ENCODE measurements at places on chromosomes 3 and 15.

- no peak for DNase-seq
Measured at GRCh38 chr15:34808016-34808415, 12.7 kb upstream of the ACTC1 start.

GRCh38 chr3:197465996-197466549 is 89.7 kb downstream of the BDH1 start:
- DNase-seq, result no peak

DNA sequence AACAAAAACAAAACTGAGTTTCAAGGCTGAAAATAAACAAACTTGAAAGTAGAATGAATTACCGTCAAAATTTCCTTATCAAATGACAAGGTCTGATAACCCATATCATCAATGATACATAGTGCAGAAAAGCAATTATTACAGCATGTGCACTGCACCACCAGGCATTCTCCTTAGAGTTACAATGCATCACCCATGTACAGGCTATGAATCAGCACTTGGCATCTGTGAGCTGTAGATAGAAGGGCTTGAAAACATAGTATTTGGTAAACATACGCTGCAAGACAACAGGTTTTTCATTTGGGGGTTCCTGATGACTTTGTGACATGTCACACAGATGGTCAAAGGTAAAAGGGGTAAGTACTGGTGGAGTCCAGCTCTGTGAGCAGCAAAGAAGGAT is 265.1 kb downstream of the CTNNB1 start:
- no peak for DNase-seq

DNA sequence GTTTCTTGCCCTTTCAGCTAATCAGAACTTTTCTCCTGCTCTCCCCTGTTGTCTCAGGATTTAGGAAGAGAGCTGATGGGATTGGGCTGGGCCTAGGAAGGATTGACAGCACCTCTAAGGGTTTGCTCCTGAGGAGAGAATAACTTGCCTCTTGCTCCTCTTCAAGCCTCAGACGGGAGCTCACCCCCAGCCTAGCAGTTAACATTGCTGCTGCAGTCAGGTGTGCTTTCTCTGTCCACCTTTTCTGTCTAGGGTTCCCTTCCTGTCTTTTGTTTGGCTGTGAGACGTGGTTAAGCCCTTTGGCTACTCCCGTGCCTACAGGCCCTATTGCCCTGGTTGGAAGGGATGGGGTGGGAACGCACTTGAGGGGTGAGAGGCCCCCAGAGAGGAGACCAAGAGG is 20.1 kb downstream of the TMEM108 start:
- no peak for DNase-seq

- no peak for DNase-seq
Measured at GRCh38 chr3:123818324-123818920, 65.7 kb downstream of the MYLK start.

DNA sequence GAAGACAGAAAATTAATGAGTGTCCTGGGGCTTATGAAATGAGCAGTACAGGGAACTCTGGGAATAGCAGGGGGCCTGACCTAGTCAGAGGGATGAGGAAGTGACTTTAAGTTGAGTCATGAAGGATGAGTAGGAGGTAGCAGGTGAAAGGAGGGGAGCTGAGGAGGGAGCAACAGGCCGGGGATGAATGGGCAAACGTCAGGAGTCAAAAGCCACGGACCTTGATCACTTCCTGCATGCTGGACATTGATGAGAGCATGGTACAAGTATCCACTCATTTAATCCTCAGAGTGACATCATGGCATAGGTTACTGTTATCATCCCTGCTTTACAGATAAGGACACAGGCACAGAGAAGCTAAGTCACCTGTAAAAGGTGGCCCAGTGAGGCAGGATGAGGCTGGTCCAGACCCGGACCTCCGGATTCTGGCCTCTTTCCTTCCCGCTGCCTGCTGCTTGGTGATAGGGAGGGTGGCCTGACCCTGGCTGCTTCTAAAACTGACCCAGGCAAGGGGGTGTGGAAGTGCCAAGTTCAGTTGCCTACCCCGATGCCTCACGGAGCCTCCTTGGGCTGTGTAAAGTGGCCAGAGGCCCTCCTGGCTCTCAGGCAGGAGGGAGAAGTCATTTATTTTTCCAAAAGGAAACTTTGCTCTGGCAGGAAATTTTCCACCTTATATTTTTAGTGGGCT is 7.6 kb downstream of the CORO2B start:
- DNase-seq, result no peak

DNA sequence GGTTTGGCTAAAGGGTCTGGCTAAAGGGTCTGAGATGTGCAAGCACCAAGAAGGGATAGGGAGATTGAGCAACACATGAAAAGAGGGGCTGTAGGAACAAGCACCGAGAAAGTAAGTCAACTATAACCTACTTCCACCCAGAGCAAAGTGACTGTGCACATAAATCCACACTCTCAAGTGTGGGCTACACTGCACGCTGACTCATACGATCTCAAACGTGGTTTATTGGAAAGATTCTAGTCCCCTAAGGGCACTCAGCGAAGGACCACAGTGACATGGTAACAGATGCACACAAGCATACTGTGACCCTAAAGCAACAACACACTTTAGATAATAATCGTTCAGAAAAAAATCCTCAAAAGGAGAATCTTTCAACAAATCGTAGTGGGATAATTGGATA is 48.0 kb downstream of the EHHADH start:
- no peak for DNase-seq

DNA sequence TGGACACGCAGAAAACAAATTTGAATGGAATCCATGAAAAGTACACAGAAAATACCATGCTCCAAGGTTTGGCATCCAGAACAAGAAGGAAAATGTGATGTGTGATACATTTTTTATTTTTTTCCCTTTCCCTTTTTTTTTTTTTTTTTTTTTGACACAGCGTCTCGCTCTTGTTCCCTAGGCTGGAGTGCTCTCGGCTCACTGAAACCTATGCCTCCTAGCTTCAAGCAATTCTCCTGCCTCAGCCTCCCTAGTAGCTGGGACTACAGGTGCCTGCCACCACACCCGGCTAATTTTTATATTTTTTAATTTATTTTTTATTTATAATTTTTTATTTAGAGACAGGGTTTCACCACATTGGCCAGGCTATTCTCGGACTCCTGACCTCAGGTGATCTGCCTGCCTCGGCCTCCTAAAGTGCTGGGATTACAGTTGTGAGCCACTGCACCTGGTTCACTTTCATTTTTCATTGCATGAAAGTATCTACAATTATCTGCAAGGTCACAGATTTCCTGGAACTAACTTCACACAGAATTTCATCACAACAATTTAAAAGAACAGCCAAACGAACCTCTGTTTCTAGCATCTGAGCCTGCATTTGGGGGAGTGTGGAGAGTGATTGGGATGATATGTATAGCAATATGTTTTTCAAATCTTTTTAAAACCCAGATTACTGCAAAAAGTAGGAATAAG is 8.3 kb downstream of the POU1F1 start:
- no peak for DNase-seq

GRCh38 chr3:196406811-196407470 is 25.3 kb downstream of the UBXN7 start:
- no peak for DNase-seq

Measured in LNCaP clone FGC (cell line).